WTC11 (cell line): ENCODE measurements at places on chromosomes 7 and 10. TPM values are rescaled to one million over a fixed set of nuclear protein-coding genes. Genes with fewer than 3 reads are reported as not detected.

Gene AKR1C2
- total RNA-seq: 1.1 to 1.3 TPM (median 1.2 TPM) in 3 replicates

Gene ZNF518A
- 29.9 to 34.3 TPM (median 32.0 TPM) in 3 replicates for total RNA-seq

Gene NUTM2E
- total RNA-seq: 0.07 to 0.25 TPM (median 0.15 TPM) in 3 replicates

Gene CCDC3
- 2.1 to 3.5 TPM (median 2.7 TPM) in 3 replicates for total RNA-seq

Gene EPHA1
- 159 to 203 TPM (median 162 TPM) in 3 replicates for total RNA-seq

DNA sequence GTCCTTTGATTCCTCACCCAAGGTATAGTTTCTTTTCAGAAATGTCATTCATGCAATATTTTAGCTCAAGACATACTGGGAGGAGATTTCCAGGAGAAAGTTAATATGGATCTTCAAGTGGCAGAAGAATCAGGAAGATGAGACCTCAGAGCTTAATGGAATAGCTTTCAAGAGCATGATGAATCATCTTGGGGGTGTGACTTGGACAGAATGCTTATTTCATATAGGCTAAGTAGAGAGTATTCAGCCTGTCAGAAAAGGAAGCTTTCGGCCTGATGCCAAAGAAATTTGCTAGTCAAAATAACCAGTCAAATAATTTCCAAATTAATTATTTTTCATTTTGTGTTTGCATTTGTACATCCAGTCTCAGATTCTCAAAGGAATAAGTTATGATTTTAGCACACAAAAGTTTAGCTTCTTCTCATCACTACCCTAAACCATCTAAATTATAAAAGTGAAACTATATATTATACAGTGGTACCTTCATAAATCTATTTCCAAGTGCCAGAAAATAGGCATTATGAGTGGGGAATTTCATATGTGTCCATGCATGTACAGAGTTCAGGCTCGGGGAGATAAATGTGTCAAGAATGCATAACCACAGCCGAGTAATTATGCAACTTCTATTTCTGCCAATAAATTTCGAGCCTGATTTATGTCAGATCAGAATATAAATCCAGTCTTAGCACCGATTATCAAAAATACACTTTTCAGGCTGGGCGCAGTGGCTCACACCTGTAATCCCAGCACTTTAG, 27.3 kb upstream of the CALD1 start:
- no peak overlapping the region for H3K4me3 ChIP-seq
- H3K27me3 ChIP-seq: no peaks in the 10 kb centered on the region
- no peak for DNase-seq
- no peaks in the 10 kb centered on the region for H3K4me1 ChIP-seq
- H3K36me3 ChIP-seq: no peaks in the 10 kb centered on the region
- H3K27ac ChIP-seq: no peak overlapping the region

DNA sequence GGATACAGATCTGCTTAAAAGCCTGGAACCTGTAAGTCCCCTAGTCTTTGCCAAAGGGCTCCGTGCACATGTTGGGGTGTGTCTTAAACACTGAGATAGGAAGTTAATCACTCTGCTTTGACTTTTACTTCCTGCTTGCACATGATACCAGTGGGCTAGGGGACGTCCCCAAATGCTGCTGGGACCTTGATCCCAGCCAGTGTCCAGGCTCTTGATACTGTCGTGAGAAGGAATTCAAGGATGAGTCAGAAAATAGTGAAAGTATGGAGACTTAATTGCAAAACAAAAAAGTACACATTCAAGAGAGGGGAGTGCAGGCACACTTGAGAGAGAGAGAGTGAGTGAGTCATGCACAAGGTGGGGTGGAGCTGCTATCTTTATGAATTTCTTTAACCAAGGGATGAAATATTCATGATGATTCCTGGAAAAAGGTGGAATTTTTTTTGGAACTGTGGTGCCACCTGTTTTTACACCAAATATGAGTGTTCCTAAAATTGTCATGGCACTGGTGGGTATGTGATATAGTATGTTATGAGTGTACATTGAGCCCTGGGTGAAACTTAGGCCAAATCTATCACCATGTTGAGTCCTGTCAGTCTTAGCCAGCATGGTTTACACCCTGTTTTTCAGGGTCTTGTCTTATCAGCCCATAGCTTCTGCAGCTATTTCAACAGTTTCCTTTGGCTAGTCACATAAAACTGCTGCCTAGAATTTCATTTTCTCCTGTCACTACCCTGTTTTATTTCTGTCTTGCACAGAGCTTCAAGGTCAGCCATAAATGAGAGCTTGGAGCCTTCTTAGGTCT, 88.3 kb upstream of the CYP26C1 start:
- no peaks in the 10 kb centered on the region for H3K4me1 ChIP-seq
- DNase-seq: no peak
- H3K4me3 ChIP-seq: no peak overlapping the region
- no peak overlapping the region for H3K27ac ChIP-seq

GRCh38 chr7:125193263-125193662, 263.6 kb upstream of the POT1 start:
- H3K4me3 ChIP-seq: no peak overlapping the region
- H3K36me3 ChIP-seq: peaks cover 19% of the 10 kb centered on the region

DNA sequence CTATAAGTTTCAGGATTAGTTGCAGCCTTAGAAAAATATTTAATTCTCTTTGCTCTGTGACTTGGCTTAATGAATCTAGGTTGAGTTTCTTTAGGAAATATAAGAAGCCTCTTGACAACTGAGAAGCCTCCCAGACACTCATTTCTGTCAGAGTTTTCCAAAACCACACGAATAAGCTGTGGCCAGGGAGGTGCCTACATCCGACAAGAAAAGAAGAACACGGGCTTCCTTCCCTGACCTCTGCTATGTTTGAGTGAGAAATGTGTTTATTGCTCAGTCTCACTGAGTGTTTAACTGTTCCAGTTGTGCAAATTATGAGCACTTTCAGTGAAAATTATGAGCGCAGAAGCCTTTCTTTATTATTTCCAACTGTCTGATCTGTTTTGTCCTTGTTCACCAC, 105.0 kb downstream of the TRIL start:
- no peak for DNase-seq
- H3K27ac ChIP-seq: no peak overlapping the region
- H3K4me3 ChIP-seq: peak overlapping the region; percentile 78
- no peaks in the 10 kb centered on the region for H3K36me3 ChIP-seq
- peaks cover 11% of the 10 kb centered on the region for H3K4me1 ChIP-seq

DNA sequence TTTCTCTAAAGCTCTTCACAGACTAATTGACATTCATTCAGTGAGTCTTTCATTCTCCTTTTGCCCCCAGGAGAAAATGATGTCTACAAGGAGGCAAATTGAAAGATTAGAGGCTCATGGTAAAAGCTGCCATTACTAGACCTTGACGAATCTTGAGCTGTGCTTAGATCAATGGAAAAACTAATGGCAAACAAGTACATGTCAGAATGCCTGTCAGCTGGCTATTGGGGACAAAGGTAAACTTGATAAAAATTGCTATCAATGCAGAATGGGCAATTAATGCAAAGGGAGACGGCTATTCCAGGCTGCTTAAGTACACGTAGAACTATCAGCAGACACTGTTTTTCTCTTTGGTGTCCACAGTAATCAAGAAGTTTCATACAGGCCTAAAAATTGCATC, 3.3 kb downstream of the ASAH2 start:
- no peaks in the 10 kb centered on the region for H3K4me1 ChIP-seq
- no peak for DNase-seq
- H3K27ac ChIP-seq: no peak overlapping the region
- no peaks in the 10 kb centered on the region for H3K36me3 ChIP-seq
- H3K27me3 ChIP-seq: peaks cover 6% of the 10 kb centered on the region; the same call in 1 of the 2 replicates

DNA sequence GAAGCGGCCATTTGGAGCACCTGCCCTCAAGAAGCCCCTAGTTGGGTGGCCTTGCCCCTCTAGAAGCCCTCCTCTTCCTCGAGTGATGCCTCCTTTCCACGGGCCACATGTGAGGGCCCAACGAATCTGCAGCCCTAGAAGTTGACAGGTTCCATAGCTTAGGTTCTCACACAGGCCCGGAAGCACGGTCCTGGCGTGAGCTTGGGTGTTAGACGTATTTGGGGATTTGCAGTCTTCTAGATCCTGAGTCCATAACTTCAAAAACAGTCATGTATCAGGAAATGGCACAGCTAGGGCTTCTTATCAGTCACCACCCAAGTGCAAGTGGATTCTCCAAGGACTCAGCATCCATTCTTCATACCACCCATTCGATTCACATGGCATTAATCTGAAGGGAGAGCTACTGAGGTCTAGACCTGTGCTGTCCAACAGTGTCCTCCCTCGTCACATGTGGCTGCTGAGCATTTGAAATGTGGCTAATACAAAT, 477 bp upstream of the FBXW4 start:
- peak overlapping the region; percentile 63 for H3K4me3 ChIP-seq
- no peak overlapping the region; the same call in 1 of the 2 replicates for H3K27ac ChIP-seq
- DNase-seq: no peak
- no peaks in the 10 kb centered on the region for H3K36me3 ChIP-seq

GRCh38 chr10:35000936-35001335, 89.2 kb downstream of the CUL2 start:
- H3K27ac ChIP-seq: no peak overlapping the region
- no peak overlapping the region for H3K4me3 ChIP-seq
- H3K36me3 ChIP-seq: no peaks in the 10 kb centered on the region
